AG08395 (cell line): ENCODE measurements at places on chromosomes 1 and 21.

DNA sequence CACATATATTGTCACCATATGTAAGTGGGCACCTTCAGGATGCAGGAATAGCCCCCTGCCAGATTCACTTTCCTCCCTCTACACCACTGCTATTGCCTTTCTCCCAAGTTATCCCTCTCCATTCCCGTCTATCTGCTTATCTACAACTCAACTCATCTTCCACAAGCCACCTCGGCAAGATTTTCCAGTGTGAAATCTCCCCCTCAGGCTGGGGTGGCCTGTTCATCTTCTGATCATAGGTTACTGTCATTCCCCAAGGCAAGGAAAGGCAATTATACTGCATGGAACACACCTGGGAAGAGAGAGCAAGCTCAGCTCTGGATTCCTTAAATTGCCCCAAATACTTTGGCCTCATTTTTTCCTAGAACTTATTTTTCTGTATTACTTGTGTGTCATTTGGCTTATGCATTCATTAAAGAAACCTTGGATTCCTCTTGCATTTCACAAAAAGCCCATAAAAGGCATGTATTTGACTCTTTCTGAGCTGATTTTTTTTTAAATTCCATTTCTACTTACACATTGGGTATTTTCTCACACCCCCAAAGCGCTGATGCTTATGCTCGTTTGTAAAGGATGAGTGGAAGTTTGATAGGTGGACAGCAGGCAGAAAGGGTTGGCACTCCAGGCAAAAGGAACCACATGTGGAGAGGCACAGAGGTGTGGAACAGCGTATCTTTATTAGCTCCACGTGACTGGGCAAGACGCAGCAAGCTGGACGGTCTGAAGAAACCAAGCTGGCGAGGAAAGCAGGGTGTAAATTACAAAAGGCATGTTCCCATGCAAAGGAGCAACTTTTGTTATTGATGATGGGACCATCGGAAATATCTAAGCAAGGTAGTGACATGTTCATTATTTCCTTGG, 169.7 kb upstream of the RAB4A start:
- DNase-seq, result no peak

- DNase-seq, result no peak
These were observed 370.0 kb downstream of the HHAT start for GRCh38 chr1:210698661-210699060.

DNA sequence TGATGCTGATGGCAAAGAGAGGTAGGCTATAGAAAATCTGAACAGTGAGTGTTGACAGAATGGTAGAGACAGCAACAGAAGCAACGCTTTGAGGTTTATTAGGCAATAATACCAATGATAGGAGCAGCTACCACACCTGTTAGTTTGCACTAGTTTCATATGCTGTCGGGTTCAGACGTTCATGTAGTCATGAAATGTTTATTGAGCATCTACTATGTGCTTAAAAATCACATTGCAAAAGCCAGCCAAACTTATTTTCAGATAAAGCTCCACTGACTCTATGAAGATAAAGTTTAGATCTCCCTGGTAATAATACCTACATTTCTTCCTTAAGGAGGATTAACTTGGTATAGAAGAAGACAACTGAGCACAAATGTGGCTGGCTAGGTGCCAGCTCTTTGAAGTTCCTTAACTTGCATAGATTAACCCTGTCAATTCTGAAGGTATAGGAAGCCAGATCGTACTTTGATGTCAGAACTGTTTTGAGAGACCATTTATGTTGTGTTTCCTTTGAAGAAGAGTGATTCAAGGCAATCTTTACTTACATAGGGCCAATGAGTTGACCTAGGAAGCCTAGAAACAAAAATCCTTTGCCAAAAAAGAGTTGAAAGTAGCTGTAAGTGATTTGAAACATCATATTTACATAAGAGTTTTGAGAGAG, 71.5 kb downstream of the DISP1 start:
- DNase-seq, result no peak

DNA sequence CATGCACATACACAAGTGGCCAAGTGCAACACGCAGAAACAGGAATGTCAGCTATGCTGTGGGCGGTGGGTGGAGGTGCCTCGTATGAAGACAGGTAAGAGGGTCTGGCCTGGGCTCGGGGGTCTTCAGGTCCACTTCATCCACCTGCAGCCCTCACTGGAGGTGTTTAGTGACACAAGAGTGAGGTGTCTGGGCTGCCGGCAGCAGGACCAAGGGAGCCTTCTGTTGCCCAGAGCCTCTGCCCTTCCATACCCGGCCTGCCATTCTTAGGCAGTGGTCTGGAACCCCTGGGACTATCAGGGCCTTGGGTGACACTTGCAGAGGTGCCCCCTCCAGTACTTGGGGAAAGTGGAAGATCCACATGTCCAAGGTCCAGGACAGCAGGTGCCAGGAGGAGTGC, 21.7 kb upstream of the ACTRT2 start:
- no peak for DNase-seq

- no peak for DNase-seq
These were observed 570.2 kb upstream of the BEND5 start for GRCh38 chr1:49346767-49347349.

DNA sequence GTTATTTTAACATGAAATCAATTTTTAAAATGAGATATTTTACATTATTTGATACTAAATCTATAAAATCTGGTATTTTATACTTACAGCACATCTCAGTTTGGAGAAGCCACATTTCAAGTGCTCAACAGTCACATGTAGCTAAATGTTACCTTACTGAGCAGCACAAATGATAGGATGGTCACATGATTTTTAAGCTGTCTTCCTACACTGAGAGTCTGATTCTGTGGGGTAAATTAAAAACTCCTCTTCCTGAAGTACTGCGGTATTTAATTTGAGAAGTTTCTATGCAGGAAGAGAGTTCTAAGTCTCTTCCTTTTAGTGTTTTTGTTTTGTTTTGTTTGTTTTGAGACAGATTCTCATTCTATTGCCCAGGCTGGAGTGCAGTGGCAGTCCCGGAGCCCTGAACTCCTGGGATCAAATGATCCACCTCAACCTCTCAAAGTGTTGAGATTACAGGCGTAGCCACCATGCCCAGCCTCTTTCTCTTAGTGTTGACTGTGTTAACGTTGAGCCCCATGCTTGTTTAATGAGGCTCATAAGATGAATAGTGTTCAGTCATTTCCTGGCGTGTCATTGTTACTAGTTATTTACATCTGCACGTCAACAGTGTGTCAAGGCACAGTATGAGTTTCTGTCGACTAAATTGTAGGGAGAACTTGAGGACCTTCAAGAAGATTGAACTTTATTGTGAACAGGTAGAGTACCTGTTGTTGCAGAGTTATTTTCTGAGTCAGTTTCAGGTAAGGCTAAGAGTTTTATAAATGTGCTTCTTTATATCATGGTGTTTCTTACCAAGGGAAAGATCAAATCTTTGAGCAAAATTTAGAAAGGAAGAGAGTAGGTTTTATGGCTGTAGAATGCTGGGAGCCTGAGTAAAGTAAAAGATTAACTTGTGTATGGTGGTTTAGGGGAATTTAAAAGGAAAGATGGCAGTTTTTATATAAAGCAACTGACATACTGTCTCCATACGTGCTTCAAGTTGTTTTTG, 3.3 kb downstream of the CNST start:
- no peak for DNase-seq

GRCh38 chr1:234659538-234659937, 49.6 kb upstream of the IRF2BP2 start:
- peak; percentile 77 for DNase-seq

DNA sequence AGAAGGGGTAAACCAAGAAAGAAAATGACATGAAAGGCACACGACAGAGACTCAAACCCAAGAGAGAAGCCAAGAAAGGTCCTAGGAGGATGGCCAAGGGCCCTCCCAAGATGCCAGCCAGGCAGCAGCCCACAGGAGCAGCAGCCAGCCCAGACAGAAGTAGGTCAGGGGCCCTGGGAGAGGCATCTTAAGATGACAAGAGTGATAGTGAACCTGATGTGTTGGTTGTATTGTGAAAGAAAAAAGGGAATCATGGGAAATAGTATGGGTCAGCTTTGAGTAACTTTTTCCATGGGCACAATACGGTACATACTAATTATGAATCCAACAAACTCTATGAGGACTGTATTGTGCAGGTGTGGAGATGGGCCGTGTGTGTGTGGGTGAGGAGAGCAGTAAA, 3.3 kb downstream of the CCSAP start:
- no peak for DNase-seq

GRCh38 chr1:205802060-205802459, 10.9 kb downstream of the SLC41A1 start:
- DNase-seq, result no peak

DNA sequence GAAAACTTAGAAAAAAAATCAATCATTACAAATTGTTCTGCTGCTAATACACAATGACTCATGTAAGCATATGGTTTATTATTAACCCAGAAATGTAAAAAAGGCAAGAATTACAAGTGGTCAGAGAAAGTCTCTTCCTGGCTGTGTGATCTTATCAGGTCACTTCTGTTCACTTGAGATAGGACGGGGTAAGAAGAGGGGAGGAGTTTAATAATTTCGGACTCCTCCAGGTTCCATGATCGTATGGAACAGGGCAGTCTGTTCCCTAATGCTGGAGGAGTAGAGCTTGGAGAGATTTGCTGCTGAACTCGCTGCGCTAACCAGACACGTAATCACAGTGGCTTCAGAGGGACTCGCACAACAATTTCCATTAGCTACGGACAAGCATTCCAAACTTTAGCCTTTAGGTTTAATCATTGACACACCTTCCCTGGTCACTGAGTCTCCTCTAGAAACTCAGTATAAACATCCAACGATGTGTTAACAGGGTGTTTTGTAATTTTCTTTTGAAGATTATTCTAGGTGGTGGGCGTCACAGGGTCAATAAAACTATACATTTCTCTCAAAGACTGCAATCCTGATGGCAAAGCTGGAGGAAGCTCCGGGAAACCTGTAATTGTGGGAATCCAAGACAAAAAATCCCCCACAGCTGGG, 1.3 kb downstream of the CRYZ start:
- no peak for DNase-seq

DNA sequence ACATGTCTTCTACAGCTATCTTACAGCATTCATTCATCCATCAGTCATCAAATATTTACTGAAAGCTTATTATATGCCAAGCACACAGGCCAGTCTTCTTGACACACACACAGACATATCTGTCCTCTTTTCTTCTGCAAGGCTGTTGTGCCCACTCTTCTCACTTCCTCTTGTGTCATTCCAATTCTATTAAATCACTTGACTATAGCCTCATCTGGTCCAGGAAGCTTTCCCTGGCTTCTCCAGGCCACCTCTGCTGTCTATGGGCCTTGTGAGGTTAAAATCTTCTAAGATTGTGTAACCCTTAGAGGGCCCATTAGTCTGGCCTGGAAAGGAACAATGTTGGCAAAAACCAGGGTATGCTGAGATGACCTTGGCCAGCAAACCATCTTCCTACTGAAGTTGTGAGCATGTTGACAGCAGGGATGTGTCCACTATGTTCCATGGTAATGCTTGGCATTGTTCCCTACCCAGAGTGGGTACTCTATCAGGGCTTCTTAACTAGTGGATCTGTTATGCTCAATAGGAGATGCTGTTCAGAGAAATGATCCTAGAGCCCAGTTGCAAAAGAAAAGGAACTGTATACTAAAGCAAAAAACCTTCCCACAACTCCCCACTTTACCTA, 5.3 kb downstream of the TRAF3IP3 start:
- no peak for DNase-seq

DNA sequence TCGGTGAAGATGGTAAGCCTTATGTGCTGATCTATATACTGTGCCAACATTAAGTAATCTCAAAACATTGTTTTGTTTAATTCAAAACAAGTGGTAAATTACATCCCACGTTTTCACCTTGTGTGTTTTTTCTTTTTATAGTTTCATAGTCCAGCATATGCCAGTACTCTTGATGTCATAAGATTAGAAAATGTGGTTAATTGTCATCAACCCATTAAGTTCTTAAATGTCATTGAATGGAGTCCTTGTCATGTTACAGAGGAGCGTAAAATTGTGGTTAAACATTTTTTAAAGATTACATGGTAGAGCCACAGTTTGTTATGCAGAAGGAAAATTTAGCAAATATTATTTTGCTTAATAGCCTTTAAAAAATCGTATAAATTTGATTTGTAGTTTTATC, 93.1 kb downstream of the FNBP1L start:
- no peak for DNase-seq

DNA sequence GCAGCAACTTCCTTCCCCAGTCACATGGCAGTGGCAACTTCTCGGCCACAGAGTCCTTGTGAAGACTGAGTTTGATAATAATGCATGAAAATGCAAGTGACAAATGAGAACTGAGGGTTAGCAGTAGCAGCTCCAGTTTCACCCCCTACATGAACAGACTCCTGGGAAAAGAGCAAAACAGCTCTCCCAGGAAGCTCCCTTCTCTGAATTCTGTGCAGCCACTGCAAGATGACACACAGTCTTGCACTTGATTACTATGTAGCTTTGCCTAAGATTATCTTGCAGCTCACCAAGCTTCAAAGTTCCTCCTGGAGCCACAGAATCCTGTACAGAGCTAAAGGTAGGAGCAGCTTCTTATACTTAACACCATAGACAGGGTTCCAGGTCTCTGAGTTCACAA, 4.7 kb downstream of the PGBD5 start:
- DNase-seq, result no peak

- DNase-seq, result peak; percentile 27
These were observed 29.7 kb downstream of the LRP8 start for GRCh38 chr1:53298045-53298637.

- peak; percentile 85 for DNase-seq
These were observed 100.4 kb upstream of the ZNF281 start for GRCh38 chr1:200510228-200510623.

DNA sequence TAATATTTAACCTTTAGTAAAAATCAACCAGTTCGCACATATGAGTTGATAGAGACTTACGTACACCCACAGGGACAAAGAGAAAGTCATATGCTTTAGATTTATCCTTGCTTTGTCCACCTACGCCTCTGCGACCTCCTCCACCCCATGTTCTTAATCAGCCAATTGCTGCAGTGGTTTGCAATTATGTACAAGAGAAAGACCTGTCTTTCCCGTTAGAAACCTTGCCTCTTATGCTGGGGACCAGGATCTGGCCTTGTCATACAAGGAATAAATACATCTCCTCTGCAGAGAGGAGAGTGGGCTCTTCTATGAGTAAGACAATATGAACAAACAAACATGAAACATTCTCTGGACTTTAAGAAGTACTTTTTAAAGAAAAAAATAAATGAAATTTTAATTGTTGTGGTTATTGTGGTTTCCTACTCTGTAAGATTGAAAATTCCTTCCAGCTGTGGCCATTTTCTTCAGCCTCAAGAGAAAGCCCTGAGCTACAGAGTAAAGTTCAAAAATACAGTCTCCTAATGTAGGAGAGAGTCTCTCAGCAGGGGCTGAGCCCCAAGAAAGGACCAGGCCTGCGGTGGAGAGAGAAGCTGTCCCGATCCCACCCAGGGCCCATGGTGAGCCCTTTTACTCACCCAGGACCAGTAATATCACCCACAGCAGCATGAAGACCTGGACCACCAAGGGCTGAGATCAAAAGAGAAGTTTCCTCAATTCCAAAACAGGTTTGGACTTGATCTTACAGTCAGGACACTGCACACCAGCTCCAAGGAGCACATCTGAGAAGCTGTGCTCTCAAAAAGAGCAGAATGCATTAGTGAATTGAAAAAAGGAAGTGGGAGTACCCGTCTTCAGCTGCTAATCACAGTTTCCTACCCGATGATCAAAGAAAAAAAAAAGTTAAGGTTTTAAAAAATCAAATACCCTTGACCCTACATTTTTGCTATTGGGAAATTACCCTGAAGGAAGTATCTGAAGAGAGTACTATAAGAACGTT, at the start of gene FCRL5:
Gene FCRL5 (minus strand): TSS at position 822 of the 1,000 bp plus-strand sequence. CDS start 153 bp downstream, at position 669.
- no peak for DNase-seq
